GM12864 (cell line): ENCODE measurements at places on chromosomes 7 and 10.

GRCh38 chr7:13508586-13508985, 480.9 kb downstream of the ETV1 start:
- DNase-seq = no peak

DNA sequence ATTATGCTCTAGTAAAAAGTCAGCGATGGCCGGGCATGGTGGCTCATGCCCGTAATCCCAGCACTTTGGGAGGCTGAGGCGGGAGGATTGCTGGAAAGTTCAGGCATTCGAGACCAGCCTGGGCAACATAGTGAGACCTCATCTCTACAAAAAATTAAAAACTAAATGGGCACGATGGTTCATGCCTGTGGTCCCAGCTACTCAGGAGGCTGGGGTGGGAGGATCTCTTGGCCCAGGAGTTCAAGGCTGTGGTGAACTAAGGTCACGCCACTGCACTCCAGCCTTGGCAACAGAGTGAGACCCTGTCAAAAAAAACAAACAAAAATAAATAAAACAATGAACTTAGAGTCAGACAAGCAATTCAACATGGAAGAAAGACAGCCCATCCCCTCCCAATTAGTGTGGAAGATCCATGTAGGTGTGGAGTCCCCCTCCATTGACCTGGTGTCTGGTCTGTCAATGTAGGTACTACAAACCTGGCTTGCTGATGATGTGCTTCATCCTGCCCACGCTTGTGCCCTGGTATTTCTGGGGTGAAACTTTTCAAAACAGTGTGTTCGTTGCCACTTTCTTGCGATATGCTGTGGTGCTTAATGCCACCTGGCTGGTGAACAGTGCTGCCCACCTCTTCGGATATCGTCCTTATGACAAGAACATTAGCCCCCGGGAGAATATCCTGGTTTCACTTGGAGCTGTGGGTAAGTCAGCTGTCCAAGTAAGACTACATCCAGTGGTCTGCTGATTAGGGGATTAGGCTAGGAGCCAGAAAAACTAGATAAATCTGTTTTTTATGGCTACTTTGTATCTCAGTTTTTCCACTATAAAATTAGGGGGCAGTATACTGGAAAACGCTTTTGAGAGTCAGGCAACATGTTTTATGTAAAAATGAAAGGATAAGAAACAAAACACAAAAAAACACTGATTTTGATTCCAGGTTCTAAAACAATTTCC, 9.3 kb downstream of the SCD start:
- DNase-seq = no peak

DNA sequence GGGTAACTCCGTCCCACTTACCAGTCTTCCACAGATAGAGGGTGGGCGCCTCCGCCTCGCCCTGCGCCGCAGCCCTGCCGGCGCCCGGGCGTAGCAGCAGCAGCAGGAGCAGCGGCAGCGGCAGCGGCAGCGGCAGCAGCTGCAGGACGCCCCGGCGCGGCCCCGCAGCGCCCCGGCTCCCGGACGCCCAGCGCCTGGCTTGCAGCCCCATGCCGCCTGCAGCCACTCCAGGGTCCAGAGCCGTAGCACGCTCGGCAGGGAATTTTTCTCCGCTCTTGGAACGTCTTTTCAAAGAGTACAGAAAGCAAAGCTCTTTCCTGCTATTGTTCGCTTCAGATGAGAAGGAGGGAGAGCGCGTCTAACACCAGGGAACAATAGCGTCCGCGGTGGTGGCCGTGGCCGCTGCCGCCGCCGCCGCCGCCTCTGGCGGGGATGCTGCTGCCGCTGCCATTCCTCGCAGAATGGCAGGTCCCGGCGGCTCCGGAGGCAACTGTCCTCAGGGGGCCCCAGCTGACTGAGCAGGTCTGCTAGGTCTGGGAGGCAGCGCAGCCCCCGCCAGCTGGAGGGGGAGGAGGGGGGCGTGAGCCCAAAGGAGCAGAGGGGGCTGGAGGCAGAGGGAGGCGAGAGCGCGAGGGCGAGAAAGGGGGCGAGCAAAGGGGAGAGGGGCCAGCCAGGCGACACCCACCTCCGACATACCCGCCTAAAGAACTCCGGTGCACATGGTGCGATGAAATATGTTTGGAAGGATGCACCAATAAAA, at the start of gene THSD7A:
TSS of gene THSD7A (minus strand) at position 463 of the 760 bp plus-strand sequence. CDS start at position 211, 252 bp downstream.
- no peak for DNase-seq

DNA sequence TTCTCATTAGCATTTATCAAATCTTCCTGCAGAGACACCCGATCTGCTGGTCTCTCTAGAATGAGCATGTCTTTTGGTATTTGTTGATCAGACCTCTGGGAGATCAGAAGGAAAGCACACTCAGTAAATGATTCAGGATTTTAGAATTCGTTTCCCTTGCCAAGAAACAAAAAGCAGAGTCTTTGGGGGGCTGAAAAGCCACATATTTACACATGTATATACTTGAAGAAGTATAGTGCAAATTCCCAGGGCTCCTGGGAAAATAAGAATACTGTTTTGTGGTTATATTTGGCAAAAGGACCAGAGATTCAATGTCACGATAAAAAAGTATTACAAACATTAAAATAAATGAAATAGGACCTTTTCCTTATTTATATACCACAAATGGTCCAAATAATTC, 100.2 kb downstream of the AGMO start:
- no peak for DNase-seq

DNA sequence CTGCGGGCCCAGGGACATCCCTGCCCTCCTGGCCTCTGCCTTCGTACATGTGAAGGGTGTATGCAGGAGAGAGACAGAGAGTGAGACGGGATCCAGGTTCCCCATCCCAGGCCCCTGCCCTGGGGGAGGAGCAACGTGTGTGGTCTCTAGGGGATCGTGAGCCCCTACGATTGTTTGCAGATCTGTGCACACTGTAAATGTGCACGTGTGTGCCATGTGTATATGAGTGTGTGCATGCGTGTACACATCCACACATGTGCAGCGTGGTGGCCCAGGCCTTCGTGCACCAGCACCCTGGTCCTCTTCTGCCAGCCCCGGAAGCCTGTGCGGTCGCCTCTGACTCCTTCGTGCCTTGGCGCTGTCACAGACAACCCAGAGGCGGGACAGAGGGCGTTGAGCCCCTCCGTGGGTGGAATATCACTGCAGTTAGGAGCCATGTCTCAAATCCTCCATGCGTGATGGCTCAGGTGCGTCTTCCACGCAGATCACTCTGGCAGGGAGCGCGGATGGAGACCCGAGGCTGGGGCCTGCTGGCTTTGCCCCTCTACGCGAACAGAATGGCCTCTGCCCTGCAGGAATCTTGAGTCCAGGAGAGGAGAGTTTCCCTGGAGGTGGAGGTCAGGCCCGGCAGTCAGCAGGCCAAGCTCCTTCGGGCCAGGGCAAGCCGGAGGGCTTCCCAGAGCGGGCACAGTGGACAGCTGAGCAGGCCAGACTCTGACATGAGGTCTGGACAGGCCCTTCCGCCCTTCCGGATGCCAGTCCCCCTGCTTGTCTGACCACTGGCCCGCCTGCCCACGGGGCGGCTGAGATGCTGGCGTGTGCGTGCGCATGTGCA, 97.5 kb downstream of the UNCX start:
- no peak for DNase-seq

GRCh38 chr10:133442967-133443924, 10.5 kb upstream of the SCART1 start:
- no peak for DNase-seq

- DNase-seq = no peak
Measured at GRCh38 chr10:110361800-110362456, 57.2 kb upstream of the SMNDC1 start.

DNA sequence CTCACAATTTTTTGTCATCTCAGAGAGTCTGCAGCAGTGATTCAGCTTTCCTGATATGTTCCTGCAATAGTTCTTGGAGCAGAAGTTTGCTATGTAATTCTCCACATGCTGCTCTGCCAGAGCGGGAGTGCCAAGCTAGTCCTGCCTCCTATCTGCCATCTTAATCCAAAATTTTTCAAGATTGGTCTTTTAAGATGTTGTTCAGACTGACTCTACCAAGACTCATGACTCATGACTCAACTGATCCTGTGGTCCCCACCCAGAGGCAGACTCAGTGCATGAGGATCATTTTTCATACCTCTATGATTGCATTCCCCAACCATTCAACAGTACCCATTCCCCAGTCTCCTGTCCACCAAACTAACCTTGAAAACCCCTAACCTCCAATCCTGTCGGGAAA, 470.8 kb downstream of the INHBA start:
- no peak for DNase-seq

DNA sequence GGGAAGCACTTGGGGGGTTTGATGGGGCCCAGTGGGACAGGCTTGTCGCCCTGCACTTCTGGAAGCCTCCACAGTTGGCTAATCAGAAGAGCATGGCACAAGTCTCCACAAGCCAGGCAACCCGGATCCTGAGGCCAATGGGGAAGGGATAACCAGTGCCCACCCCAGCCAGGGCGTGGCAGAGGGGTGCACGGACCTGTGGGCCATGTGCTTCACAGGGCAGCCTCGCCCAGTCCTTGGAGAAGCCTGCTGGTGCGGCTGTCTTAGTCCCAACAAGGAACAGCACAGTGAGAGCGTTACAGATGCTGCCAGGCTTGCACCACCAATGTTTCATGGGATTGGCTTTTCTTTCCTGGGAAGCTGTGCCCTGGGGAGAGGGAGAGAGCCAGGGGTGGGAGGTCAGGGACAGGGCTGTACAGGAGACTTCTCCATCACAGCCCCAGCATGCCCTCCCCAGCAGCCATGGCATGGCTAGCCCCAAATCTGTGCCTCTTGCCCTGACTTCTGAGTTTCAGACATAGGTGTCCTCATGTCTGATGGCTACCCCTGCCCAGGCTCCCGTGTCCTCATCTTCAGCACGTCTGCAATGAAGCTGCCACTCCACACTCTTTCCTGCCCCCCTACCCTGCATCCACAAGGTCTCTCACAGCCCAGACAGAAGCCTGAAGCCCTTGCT, 116.0 kb downstream of the PTPN20 start:
- DNase-seq = no peak

- no peak for DNase-seq
Measured at GRCh38 chr7:45001138-45001694, 1.2 kb downstream of the CCM2 start.

DNA sequence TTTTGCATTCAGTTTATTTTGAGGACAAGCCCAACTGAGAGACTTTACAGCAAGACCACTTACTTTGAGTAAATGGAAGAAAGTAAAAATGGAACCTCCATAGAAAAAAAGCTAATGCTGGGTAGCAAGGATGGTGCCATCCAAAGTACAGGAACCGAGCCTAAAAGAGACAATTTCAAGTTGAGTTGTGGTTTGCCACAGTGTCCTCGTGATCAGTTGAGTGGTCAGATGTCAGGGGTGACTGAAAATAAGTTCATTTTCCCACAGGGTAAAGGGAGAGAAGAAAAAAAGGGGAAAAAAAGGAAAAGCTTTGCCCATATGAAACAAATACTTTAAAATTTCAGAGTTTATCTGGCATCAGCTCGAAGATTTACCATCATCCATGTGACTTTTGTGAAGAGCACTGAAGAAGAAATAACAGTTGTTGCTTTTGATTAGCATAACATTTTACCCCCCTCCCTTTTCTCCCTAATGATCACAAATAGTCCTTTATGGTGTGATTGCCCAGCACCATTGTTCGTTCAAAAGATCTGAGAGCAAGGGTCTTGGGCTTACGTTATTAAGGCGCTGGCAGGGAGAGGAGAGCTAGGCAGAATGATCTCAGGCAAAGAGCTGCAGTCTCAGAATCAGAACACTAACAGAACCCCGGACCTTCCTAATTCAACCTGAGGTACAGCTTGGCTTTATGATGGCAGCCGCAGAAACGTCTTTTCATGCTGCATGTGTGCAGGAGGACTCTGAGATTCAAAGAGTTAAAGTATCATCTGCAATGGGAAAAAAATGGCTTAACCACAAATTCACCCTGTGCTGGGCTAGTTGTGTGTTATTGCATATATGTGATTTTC, 338.1 kb downstream of the RNLS start:
- DNase-seq = no peak

GRCh38 chr7:145624618-145625017, 492.0 kb upstream of the CNTNAP2 start:
- no peak for DNase-seq

DNA sequence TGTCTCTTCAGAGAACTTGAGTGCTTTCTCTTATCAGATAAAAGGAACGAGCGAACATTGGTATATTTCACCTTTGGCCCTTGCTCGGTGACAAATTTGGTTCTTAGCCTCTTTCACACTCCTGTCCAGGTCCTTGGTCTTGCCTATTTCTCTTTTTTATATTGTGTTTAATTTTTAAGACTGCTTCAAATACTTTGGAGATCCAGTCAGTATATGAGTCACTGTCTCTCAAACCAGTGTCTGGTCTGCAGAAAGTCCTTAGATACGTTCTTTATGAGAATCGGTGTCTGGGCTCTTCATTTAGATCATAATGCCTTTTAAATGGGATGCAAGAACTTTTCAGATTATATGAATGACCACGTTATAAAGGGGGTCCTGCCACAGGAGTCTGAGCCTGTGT, 55.0 kb downstream of the PIK3AP1 start:
- no peak for DNase-seq

- DNase-seq = no peak
Measured at GRCh38 chr10:4279655-4280054, 494.6 kb upstream of the KLF6 start.

DNA sequence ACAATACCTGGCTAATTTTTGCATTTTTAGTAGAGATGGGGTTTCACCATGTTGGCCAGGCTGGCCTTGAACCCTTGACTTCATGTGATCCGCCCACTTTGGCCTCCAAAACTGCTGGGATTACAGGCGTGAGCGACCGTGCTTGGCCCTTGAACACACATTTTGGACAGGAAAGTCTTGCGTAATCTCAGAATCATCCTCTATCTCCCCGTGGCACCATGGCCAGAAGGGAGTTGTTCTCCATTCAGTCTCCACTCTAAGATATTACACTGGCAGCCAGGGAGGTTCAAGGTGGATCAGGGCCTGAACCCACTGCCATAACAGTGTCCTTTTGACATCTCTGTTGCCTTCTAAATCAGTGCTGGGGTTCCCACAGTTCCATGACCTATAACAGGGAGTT, 29.2 kb upstream of the GALNTL5 start:
- DNase-seq = no peak

DNA sequence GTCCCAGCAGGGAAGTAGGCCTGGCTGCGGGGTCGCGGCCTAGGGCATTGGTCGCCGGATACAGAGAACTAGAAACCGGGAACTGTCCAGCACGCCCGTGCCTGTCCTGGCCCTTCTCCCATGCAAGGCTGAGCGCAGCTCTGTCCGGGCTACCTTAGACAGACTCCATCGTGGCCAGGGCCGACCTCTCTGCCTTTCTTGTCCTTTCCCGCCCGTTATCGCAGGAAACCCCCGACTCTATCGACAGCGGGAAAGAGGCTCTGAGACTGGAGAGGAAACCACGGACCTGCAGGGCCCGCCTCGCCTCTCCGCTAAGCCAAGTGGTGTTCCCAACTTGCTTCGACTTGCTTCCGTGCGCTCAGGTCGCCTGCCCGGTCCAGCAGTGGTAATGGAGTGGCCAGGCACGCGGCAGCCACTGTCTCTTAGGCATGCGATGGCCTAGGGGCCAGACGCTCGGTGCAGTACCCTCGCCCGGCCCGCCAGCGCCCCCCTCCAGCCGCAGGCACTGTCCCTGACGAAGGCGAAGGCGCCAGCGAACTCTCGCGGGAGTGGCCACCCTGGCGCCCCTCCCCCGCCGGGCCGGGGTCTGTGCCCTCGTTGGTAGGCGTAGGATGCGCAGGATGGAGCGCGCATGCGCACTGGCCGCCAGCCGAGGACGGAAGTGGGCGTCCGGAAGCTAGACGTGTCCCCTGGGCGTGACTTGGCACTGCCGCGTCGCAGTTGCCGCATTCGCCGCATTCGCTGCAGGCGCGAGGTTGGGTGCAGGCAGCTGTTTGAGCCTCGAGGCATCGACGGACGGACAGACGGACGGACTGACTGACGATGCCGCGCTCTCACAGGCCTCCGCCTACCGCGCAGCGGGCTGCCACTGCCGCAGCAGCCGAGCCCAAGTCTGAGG, 54.4 kb downstream of the MCMBP start:
- no peak for DNase-seq

GRCh38 chr7:156080596-156080995, 268.3 kb upstream of the SHH start:
- no peak for DNase-seq
